AG10803 (cell line): ENCODE measurements at places on chromosomes 7 and 10.

DNA sequence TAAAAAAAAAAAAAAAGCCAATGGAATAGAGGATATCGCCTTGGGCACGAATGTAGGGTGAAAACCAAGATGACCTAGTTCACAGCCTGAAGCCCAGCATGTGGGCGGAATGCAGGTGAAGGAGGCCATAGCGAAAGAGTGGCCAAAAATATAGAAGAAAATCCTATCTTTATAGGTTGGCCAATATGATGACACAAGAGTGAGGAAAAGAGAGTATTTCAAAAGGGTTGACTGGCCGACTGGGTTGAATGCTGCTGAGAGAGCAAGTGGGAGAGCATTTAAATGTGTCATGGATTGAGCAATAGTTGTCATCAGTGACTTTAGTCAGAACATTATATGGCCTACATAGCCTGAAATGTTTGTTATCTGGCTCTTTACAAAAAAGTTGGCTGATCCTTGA is 17.2 kb upstream of the GLI3 start:
- peak; percentile 81 for DNase-seq

- peak; percentile 70 for DNase-seq
These were observed 84.0 kb downstream of the ARL4A start for GRCh38 chr7:12771378-12771877.

GRCh38 chr10:124657806-124658205 is 86.4 kb downstream of the FAM53B start:
- DNase-seq, result peak; percentile 70

GRCh38 chr10:28947171-28947570 is 269.9 kb downstream of the BAMBI start:
- peak; percentile 50 for DNase-seq

DNA sequence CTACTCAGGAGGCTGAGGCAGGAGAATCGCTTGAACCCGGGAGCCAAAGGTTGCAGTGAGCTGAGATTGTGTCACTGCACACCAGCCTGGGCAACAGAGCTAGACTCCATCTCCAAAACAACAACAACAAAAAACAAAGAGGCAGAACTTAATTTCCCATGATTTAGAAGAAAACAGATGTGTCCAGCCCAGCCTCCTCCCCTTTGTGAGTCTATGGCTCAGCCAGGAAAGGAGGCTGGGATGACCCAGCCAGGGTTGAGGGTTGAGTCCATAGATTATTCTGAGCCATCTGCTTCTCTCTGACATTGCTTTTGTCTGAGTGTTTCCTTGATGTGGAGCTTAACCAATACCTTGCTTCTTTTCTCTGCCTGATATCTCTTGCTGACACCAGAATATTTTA is 994.1 kb downstream of the TYW1 start:
- DNase-seq, result no peak

DNA sequence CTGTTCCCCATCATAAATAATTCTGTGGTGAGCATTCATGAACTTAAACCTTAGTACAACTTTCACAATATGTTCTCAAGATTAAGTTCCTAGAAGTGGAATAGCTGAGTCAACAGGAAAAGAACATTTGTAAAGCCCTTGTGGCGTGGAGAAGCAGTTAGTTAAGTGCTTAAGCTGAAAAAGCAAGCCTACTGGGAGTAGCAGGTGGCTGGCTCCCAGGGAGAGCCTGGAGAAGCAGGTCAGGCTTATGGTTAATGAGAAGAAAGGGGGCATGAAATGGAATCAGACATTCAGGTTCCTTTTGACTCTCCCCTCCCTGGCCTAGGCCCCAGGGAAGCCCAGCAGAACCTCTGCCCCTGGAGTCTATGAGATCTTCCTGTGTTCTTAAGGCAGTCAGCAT is 35.3 kb downstream of the VSTM4 start:
- peak; percentile 28 for DNase-seq

GRCh38 chr10:46992803-46993561 is 81.8 kb downstream of the PTPN20 start:
- peak; percentile 70 for DNase-seq

DNA sequence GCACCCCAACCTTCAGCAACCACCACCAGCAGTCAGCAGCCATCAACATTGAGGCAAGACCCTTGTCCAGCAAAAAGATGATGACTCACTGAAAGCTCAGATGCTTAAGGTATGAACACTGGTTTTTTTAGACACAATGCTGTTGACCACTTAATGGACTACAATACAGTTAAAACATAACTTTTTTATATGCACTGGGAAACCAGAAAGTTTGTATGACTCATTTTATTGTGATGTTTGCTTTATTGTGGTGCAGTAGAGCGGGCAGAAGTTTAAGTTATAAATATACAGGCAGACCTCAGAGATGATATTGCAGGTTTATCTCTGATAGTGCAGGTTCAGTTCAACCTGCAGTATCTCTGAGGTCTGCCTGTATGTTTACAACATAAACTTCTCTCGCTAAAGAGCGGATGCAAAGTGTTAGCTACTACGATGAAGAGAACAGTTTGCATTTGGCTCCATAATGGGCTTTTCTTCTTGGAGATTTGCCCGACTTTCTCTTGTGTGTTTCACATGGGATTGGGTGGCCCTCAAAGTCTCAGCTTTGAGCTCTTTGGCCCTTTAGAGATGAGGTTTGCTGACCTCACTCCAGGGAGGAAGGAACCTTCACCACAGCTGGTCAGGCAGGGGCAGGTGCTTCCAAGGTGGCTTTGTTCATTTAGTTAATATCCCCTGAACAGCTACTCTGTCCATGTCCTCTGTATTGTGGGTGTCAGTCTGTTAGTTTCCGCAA is 84.4 kb upstream of the SHH start:
- no peak for DNase-seq

DNA sequence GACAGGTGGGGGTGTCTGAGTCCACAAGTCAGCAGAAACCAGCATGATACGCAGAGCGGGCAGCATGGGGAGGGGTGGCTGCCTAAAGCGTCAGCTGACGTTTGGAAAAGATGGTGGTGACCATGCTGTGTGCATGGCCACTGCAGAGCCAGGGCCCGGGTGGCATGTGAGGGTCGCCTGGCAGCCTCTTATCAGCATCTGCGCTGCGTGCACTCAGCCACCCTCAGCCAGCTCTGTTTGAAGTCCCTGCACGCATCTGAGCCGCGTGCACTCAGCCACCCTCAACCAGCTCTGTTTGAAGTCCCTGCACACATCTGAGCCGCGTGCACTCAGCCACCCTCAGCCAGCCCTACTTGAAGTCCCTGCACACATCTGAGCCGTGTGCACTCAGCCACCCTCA is 61.5 kb downstream of the WDR37 start:
- no peak for DNase-seq

DNA sequence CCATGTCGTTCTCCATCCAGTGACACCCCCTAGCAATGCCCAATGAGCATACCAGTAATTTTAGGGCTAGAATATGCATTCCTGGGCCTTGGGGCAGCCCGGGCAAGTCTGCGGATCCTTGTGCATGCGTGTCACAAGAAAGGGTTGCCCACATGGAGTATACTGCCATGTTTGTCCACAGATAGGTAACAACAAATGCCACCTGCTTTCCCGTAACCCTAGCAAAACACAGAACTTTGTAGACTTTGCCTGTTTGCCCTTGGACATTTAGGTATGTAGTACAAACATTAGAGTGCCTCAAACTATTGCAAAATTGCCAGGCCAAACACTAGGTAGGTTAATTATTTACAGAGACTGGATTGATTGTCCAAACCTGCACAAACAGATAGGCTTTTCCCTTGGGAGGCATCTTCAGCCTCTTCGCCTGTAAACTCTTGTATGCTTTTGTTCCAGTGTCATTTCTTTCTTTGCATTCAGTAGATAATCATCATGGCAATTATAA is 117.0 kb downstream of the ADCY1 start:
- DNase-seq, result no peak

- DNase-seq, result no peak
These were observed 8.6 kb upstream of the CHRM2 start for GRCh38 chr7:136859803-136860202.

DNA sequence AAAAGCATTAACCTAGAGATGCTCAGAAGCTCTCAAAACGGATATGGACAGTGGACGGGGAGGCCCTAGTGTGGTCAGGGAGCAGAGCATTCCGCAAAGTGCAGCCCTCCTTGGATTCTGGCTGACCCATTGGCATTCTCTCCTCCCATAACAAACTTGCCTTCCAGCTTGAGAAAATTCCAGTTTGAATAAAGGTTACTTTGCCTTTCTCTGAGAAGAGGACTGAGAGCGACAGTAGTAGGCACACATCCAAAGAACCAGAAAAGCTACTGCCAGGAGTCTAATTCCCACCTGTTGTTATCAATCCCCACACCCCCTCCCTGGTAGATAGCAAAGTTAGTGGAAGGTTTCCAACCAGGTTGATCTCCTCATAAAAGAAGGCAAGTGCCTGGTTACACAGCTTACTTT is 84.7 kb upstream of the TRIL start:
- DNase-seq, result no peak

DNA sequence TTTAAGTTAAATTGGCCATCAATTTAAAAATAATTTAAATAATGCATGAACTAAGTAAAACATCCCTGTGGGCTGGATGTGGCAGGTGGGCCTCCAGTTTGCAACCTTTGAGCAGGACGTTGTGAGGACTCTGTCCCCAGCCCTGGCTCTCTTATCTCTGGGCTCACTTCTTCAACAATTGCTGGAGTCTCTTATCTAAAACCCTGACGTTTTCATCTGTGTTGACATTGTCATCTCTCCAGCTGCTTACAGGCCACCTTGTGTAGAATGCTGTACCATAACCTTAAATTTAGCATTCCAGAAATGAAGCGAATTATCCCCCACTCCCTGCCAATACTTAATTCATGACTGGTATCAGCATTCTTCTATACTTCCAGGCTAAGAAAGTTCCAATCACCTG is 3.2 kb upstream of the KIF5B start:
- no peak for DNase-seq

- no peak for DNase-seq
These were observed 384.0 kb downstream of the KCNMA1 start for GRCh38 chr10:77253556-77254064.

- DNase-seq, result no peak
These were observed 234.8 kb downstream of the TRIL start for GRCh38 chr7:28723336-28723735.

DNA sequence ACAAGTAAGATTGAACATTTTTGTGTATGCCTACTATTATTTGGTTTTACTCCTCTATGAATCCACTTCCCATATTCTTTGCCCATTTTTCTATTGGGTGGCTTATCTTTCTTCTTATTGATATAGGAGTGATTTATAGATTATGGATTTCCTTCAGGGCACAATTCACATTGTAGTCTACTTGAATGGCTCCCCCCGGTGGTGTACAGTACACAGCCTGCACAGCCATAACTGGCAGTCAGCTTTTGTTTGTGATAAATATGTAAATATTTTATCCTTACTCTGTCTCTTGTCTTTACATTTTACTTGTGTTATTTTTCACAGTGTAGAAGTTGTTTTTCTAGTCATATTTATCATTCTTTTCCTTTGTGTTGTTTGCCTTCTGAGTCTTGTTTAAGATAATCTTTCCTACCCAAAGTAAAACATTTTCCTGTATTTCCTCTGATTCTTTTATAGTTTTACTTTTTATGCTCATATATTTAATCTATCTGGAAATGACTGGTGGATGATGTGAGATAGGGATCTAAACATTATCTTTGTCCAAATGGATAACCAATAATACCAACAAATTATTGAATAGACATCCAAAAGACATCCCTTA is 23.9 kb upstream of the CALD1 start:
- DNase-seq, result peak; percentile 57

- DNase-seq, result no peak
These were observed 143.1 kb upstream of the CDCA7L start for GRCh38 chr7:22088827-22089226.

GRCh38 chr7:101287032-101287431 is 34.6 kb downstream of the IFT22 start:
- no peak for DNase-seq

DNA sequence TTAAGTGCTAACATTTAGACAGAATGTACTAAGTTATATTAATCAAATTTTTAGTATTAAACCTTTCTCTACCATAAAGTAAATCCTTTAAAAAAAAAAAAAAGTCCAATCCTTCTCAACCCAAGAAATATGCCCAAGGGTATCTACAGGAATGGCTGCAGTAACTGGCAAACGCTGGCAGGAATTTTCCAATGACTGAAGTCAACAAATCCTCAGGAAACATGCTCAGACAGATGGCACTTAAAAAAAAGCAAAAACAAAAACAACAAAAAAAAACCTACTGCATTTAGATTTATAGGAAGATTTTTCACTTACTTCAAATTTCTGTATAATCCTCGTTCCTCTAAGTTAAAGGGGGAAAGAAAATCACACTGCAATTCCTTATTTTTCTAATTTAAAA is 666 bp downstream of the SVIL start:
- no peak for DNase-seq

DNA sequence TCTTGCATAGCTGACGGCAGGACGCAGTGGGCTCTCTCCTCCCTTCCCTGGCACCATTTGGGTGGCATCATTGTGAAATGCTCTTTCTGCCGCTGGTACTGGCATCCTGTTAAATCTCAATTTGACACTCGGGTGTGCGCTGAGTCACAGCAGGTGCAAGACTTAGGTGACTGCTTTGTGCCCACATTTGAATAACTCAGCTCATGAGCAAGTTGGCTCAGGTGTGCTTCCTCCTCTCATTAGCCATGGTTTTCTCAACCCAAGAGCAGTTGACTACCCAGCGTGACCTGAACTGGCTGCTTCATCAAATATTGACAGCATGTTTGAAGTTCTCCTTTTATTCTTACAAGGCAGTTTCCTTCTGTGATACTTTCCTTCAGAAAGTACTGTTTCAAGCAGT is 24.6 kb upstream of the NFE2L3 start:
- DNase-seq, result no peak

DNA sequence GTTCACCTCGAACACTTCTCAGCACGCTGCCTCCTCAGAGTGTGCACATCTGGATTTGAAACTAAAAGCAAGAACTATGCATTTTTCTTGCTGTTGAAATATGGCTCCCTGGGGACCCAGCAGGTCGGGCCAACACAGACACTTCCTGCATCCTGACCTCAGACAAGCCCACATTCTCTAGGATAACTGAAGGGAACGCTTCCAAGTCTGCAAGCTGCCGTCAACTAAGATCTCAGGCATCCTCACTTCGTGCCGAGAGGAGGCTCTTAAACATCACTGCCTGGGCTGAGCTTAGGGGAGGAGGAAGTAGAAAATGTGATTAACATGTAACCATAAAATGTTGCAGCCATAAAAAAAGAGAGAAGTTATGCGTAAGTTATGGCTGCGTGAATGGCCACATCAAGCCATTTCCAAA is 65.5 kb downstream of the PYROXD2 start:
- peak; percentile 100 for DNase-seq

DNA sequence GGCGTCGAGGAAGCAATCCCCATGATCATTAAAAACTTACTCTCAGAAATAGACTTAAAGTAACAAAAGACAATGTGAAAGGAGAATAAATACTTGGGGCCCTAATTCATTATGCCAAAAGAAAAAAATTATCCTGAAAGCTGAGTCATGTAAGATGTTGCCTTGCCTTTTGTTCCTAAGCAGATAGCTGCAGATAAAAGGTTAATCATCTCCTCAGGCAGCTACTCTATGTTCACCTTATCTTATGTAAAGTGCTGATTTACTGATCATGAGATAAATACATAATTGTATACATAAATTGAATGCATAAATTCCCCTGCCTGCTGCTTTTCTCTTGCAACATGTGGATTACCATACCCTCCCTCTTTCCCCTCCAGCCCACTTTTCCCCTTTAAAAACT is 28.1 kb upstream of the CREB3L2 start:
- DNase-seq, result no peak

GRCh38 chr7:82286096-82286797 is 157.3 kb downstream of the CACNA2D1 start:
- DNase-seq, result no peak
